ENCODE measurements at places on chromosomes 1 and 21.

GRCh38 chr1:185039726-185040407, 5.5 kb upstream of the RNF2 start:
- no peak for DNase-seq

DNA sequence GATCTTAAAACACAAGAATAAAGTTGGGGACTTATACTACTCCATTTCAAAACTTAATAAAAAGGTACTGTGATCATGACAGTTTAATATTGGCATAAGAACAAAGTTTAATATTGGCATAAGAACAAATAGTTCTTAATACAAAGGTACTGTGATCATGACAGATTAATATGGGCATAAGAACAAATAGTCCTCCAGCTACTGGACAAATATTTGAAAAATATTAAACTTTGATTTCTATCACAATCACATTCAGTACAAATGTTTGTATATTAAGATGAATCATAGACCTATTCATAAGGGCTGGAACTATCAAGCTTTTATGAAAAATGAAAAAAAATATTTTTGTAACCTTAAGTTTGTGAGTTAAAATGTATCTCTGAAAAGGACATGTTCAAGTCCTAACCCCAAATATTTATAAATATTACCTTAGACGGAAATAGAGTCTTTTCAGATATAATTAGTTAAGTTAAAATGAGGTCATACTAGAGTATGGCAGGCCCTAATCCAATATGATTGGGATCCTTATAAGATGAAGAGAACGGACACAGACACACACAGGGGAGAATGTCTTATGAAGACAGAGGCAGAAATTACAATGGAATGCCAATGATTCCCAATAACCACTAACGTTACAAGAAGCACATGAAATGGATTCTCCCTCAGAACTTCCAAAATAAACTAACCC, 79.1 kb upstream of the RGS1 start:
- no peak for DNase-seq

- DNase-seq, result no peak
These were observed 1.3 kb downstream of the FNBP1L start for GRCh38 chr1:93448983-93449804.

GRCh38 chr1:181317261-181317930, 165.9 kb upstream of the CACNA1E start:
- DNase-seq, result no peak

GRCh38 chr21:45465105-45465504, 60.1 kb downstream of the COL18A1 start:
- DNase-seq, result no peak

DNA sequence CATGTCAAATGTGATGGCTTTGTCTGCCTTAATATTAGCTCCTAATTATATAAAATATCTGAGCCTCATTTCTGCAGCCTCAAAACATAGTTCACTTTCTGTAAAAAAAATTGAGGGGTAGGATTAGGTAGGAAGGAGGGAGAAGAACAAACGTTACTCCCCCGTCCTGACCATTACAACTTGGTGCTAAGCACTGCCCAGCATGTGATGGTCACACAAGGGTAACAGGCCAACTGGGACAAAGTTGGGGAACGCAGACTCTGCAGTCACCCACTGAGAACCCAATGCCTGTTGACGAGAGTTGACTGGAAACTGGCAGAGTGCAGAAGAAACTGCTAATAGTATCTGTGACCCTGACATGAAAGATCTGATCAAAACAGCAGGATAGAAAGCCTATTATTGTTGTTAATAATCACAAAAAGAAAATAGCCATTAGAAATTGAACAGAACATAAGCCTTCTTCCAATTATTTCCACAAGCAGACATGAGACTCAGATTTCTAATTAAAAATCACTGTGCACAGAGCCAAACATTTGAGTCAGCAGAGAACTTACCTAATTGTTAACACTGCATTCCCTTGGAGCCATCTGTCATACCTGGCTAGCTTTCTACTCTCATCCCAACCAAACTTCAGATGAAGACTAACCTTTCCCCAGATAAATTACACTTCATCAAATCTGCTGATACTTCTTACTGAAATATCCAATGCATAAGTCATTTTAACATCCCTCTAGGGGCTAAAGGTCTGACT, 5.5 kb downstream of the SORT1 start:
- no peak for DNase-seq

GRCh38 chr1:111183308-111184069, 17.0 kb downstream of the DENND2D start:
- no peak for DNase-seq

DNA sequence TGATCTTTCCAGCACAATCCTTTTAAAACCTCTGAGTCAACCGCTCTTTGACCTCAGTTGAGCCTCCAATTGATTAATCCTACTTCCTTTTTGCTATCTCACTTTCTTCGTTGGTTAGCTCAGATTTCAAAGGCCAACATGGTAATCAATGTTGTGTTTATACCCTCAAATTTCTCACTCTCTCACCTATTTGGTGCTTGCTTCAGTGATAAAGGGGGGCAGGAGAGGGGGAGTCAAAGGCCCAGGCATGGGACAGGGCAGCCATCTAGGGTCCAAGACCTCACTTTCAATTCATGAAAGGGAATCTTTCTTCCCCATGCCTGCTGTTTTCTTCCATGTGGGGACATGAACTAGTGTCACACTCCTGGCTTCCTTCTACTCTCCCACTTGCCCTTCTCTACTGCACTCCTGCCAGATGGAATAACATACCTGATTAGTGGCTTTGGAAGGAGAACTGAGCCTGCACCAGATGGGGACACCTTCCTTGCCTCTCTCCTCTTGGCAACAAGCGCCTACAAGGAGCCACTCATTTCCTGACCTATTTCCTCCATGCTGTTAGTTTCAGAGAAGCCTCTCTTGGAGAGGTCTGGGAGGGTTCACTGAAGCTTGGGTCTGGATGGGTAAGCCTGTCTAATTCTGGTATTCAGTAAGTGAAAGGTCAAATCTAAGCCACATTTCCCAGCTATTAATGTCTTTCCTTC, 73.3 kb upstream of the ARHGAP29 start:
- DNase-seq, result no peak

DNA sequence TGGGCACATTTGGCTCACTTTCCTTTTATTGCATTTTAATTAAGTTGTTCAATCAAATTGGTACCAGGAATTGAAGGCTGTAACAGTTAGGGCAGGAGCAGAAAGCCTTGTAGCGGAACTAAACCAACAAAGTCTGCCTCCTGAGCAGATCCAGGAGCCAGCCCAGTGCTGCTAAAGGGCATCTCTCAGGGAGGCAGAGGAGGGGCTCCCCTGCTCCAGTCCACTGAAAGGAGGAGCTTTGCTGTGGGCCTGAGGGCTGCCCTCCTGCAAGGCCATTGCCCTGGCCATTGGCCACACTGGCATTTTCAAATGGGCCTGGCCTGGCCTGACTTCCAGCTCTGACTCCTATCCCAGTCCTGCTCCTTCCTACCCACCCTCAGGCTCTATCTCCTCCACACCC, 3.7 kb upstream of the TRABD2B start:
- DNase-seq, result no peak

GRCh38 chr1:171313319-171313834, 606 bp upstream of the FMO4 start:
- DNase-seq, result no peak

- DNase-seq, result no peak
These were observed 21.5 kb downstream of the NDUFS5 start for GRCh38 chr1:39047374-39048229.

DNA sequence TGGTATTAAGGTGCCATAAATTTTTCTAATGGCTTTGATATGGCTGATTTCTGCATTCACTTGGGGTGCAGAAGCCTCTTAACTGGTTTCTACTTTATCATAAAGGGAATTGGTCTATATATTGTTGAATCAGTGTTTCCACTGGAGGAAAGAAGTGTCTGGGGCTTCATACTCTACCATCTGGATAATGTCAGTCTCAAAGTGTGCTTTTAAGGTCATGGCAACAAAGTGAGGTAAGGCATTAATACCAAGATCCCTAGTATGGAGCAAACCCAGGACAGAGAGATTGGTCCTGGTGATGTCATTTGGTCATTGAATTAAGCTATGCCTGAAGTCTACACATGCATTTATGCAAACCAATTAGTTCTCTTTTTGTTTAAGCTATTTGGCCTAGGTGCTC, 309.9 kb downstream of the DUSP10 start:
- no peak for DNase-seq

DNA sequence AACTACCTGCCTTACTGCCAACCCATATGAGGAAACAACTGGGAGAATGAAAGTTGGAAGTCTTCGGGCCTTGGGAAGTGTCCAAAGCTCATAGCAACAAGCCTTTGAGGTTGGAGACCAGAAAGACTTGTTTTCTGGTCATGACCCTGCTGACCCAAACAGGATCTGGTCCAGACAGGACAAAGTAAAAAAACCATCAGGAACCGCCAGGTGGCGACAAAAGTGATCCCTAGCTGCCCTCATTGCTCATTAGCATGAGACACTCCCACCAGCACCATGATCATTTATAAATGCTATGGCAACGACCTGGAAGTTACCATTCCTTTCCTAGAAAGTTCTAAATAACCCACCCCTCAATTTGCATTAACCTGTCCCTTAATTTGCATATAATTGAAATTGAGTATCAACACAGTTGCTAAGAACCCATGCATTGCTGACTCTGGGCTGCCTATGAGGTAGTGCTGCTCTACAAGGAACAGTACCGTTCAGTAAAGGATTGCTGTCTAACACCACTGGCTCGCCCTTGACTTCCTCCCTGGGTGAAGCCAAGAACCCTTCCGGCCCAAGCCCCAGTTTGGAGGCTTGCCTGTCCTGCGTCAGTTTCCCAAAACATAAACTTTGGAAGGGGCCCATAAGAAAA, 89.0 kb downstream of the URB2 start:
- peak; percentile 45 for DNase-seq

Measured in CD4-positive, alpha-beta T cell treated with Interleukin-2 at 100 ng/mL for 4 hours (primary cell).